Peyer's patch (tissue), 4 donors: ENCODE measurements at places on chromosomes 2 and 18. TPM values are rescaled to one million over a fixed set of nuclear protein-coding genes. Genes with fewer than 3 reads are reported as not detected.

RND3 gene
- 80.6 TPM for total RNA-seq

MAP3K19 gene
- total RNA-seq, result not detected

DNA sequence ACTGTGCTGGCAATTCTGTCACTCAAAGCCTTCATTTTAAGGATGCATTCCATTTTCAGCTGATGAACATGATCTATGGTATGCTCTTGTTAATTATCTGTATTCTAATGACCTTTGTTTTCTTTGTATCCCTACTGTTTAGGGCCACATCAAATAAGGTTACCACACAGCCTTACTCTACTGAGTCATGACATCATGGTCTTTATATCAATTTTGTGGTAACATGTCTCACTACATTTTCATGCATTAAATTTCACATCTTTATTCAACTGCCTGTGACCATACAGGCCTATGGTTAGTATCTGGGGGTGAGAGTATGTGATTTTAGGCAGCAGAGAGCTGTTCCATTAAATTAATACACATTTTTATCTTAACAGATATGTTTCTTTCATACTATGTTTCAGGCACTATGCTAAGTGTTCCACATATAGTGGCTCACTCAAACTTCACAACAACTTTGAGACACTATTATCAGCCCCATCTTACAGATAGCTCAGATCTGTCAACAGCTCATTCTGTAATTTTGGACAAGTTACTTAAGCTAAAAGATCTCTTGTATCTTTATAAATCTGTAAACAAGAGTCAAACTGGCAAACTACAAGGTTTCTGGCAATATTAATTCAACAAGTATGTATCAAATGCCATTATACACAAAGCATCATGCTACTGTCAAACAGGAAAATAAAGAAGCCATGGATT is 18.0 kb downstream of the LRPPRC start:
- DNase-seq, result no peak

ANKRD36B gene
- 59.7 TPM for total RNA-seq

GRCh38 chr2:72765997-72766609 is 59.7 kb downstream of the EXOC6B start:
- no peak for DNase-seq

DNA sequence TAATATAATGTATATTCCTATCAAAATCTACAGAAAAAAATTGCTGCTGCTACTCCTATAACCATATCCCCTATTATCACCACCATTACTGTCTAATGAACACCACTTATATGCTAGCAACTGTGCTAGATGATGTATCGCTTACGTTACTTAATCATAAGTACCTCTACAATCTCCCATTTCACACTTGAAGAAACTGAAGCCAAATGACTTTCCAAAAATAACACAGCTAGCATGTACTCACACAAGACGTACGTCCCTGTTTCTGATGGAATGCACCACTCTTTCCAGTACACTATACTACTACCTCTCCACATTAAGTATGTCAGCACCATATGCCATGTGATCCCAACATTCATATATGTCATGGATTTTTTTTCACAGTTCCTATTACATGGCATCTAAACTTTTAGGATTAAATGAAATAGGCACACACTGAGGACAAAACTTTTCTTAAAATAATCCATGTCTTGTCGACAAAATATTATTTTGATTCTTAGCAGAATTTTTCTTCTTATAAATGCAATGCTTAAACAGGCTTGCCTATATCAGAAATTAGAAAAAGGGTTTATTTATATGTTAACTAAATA is 112.8 kb downstream of the NBAS start:
- no peak for DNase-seq

DNA sequence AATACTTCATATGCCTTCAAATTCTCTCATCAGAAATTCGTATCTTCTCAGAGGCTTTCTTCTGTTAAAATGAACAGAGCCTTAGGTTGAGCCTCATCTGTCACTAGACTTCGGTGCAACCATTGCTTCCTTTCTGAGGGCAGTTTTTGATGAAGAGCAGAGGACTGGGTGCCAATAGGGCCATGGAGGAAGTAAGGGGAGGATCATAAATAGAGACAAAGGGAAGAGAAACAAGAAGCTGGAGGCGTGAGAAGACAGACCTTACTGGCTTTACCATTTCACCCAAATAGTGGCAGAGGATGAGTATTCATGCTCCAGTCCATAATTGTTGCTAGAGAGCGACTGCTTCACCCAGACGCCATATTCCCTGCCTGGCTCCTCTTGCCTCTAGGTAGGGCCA is 215.6 kb upstream of the PKDCC start:
- no peak for DNase-seq

- no peak for DNase-seq
Measured at GRCh38 chr2:19890104-19890503, 11.7 kb downstream of the TTC32 start.

LAMA1 gene
- not detected for total RNA-seq

DNA sequence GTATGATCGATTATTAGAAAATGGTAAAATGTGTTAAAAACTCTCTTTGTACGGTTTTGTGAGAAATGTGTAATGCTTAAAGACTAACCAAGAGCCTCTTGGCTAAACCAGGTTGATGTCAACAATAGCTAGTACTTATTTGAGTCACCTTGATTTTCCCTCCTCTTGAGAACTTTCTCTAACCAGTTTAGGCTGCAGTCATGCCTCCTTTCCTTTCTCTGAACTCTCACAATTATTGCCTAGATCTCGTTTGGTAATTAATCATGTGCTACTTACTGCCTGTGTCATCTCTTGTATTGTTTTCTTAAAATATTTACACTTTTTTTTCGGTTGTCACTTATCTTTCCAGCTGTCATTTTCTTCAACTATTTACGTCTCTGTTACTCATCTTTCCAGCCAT is 1.1 kb upstream of the EPC2 start:
- DNase-seq, result no peak

GRCh38 chr18:49709347-49709690 is 104.0 kb downstream of the ACAA2 start:
- DNase-seq, result no peak

DNA sequence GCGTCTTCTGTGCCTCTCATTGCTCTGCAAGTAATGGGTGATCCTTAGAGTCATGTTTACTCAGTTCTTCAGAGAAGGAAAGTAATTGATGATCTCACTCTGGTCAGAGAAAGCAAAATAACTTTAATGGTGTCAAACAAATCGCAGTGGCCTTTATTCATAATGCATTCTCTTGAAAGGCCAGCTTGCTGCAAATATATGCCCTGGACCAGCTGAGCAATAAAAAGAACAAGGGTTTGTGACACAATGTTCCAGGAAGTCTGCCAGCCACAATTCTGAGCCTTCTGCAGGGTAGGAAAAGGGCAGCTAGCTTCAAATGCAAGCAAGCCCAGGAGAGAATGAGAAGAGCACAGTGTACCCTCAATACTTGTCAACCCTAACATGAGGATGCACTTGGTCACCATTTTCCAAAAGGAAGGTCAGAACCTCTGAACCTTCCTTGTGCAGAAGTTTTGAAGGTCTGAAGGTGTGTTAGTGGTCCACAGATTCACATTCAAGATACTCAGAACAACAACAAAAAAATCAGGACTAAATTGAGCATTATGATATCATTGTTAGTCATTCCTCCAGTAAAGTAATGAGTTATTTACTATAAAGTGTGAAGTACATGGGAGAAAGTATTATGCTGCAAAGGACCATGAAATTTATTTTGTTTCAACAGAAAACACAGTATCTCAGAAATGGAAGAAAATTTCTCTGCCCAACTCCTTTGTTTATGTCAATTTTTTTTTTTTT is 355.6 kb downstream of the PAX3 start:
- DNase-seq, result no peak

NAT8 gene
- total RNA-seq, result 9.2 TPM
